ENCODE measurements at places on chromosomes 6 and 20.

- no peak for DNase-seq
Measured at GRCh38 chr6:162636167-162636566, 91.4 kb downstream of the PRKN start.

- no peak for DNase-seq
Measured at GRCh38 chr6:31462026-31462963, 35.6 kb upstream of the MICB start.

GRCh38 chr6:42166444-42167141, 6.6 kb upstream of the GUCA1A start:
- DNase-seq, result peak; percentile 63

- no peak for DNase-seq
Measured at GRCh38 chr6:126513198-126513597, 173.3 kb downstream of the CENPW start.

- no peak for DNase-seq
Measured at GRCh38 chr20:15064741-15065140, 727.3 kb upstream of the FLRT3 start.

GRCh38 chr6:139030228-139030963, 1.9 kb downstream of the ABRACL start:
- DNase-seq, result no peak
